ENCODE measurements at places on chromosomes 5 and 9. TPM values are rescaled to one million over a fixed set of nuclear protein-coding genes. Genes with fewer than 3 reads are reported as not detected.

The EQTN gene
- 1.2 TPM for total RNA-seq

The SLC45A2 gene
- total RNA-seq = not detected

The TRMO gene
- total RNA-seq = 25.3 TPM

The ST8SIA4 gene
- 1.1 TPM for total RNA-seq

The DNAJC18 gene
- total RNA-seq = 7.6 TPM

The NEURL1B gene
- 21.7 TPM for total RNA-seq

The BSPRY gene
- total RNA-seq = 0.31 TPM

The EGFL7 gene
- total RNA-seq = 50.1 TPM

The TMC1 gene
- total RNA-seq = not detected

The LCN15 gene
- total RNA-seq = not detected

The ADAMTS16 gene
- total RNA-seq = 0.27 TPM

The PCDHB15 gene
- total RNA-seq = 6.6 TPM

The GCNT1 gene
- total RNA-seq = 2.0 TPM

The YTHDC2 gene
- 11.1 TPM for total RNA-seq

The NEUROG1 gene
- not detected for total RNA-seq

The LCN2 gene
- total RNA-seq = 222 TPM

The ARL14EPL gene
- not detected for total RNA-seq

The PCDHA6 gene
- 1.4 TPM for total RNA-seq

The PAX5 gene
- total RNA-seq = under 0.01 TPM

The PPP3R2 gene
- not detected for total RNA-seq

The PCDHAC1 gene
- 0.47 TPM for total RNA-seq

The GCNT4 gene
- 7.0 TPM for total RNA-seq

The GRIA1 gene
- 1.9 TPM for total RNA-seq

The BNC2 gene
- total RNA-seq = 107 TPM

The TAF11L10 gene
- not detected for total RNA-seq

The DDX4 gene
- not detected for total RNA-seq

The CCDC183 gene
- not detected for total RNA-seq

The INSL6 gene
- total RNA-seq = not detected
